ENCODE measurements at places on chromosomes 1 and 21.

DNA sequence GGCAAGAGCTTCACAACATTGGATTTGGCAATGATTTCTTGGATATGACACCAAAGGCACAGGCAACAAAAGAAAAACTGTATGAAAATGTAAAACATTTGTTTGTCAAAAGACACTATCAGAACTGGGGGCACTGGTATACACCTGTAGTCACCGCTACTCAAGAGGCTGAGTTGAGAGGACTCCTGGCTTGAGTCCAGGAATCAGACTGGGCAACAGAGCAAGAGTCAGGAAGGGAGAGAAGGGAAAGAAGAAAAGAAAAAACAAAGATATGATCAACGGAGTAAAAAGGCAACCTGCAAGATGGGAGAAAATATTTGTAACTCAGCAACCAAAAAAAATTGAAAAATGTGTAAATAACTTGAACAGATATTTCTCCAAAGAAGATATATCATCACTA lies 6.0 kb upstream of the TUT4 start:
- no peak for DNase-seq

GRCh38 chr1:86082183-86082582 lies 74.4 kb downstream of the COL24A1 start:
- no peak for DNase-seq

DNA sequence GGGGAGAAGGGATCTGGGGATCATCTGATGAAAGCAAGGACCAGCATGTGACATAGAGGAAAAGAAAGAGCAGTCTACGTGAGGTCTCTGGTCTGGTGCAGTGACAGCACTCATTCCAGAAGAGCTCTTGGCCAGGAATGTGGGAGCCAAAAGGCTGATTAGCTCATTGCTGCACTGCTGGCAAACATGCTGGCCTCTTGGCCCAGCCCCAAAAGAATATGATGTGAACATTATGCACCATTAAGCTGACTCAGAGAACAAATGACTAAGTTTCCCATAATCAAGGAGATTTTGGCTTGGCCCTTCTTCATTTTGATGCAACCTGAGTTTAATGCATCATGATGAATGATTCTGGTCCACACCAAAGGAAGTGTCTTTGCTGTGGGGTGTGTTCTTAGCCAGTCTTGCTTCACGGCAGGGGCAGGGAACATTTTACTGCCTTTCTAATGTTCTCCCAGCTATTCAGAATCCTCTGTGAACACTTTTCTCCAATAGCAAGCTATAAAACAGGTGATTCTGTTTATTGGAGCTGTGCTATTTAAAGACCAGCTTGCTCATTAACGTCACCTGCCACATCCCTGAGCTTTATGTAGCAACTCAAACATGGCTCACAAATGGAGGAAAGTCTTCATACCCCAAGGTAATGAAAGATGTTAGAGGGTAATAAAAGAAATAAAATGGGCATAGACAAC lies 55.1 kb downstream of the PCBP3 start:
- no peak for DNase-seq

GRCh38 chr1:214446772-214447556 lies 104.4 kb downstream of the PTPN14 start:
- DNase-seq, result no peak

DNA sequence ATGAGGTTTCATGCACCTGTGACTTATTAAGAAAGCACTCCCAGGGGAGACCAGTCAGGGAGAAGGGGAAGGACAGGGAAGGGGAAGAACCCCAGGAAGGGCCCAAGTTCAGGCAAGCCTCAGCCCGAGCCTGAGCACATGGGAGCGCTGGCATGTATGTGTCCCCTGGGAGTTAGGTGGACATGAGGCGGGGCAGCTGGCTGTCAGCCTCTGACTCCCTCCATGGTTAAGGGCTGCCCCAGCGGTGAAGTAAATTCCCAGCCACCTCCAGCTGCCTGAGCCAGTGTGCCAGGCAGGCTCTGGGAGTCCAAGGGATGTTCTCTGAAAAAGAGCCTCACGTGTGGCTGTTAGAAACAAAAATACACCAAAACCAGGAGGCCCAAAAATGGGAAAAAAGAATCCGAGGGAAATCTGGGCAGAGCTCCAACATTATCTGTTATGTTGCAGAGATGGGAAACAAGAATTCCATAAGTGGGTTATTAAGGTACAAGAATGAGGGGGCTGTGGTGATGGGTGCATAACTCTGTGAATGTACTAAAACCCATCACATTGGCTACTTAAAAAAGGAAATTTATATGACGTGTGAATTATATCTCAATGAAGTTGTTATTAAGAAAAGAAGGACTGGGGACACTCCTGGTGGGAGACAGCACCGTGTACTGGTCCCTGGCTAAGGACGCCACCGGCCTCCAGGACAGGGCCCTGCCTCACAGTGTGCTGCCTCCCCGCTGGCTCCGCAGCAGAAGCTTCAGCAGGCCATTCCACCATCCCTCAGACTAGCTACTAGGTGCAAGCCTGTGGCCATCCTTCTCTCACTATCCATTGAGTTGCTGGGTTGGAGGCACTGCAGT lies 18.7 kb downstream of the DMRTB1 start:
- DNase-seq, result no peak

- DNase-seq, result peak; percentile 39
These were observed 563 bp upstream of the NFIA start for GRCh38 chr1:61081686-61082310.

- DNase-seq, result no peak
These were observed 14.2 kb upstream of the AMIGO1 start for GRCh38 chr1:109523706-109524105.

DNA sequence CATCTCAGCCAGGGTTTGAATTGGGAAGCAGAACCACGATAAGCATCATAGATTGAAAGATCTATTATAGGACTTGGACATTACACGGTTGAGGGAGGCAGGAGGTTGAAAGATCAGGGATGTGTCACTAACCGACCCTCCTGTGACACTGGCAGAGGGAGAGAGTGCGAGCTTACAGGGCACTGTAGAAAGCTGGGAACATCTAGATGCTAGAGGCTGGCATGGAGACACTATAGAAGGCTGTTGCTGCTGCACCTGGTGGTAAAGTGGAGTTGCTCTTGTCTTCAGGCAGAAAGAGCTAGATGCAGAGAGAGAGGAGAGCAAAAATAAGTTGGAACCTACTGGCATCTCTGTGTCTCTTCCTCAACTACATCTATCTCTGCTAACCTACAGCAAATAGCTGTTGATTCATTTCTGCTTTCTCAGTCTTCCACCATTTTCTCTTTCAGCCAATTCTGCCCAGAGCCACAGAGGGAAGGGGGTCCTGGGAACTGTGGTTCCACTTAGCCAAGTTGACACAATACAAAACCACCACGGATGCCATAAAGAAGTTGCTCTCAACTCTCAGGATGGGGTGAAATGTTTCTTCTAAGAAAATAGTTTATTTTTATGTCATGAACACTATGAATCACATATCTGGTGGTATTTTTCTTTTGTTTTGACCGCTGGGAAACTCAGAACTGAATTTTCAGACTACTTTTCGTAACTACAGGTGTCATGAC lies 155.9 kb downstream of the ZNF281 start:
- DNase-seq, result no peak

GRCh38 chr1:50419192-50419906 lies 3.9 kb downstream of the DMRTA2 start:
- no peak for DNase-seq

DNA sequence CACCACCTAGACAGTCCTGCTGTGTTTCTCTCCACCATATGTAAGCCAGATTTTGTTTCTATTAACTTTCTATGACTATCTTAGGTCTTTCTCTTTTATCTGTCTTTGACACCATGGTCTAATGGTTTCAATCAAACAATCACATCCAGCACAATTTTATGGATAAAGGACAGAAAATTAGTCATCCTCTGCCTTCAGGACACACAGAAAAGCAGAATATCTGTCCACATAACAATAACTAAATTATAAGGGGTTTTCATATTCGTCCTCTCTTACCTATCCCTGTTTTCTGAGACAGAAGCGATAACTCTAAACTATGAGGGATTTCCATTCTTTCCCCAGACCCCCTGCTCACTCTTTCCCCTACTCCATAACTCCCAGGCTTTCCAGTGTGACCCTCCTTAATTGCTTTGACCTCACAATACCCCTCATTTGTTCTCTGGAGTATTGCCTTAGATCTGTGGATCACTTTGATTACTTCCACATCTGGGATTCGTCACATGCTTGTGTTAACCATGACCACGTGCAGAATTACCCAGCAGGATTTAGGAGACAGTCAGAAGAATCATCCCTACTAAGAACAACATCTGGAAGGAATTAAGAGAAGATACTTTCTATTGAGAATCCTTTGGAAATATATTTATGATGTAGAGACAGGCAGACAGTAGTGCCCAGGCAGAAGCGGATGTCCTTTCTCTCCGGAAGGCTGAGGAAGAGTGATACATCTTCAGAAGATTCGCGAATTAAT lies 108.2 kb upstream of the GREM2 start:
- no peak for DNase-seq

GRCh38 chr1:224292419-224292818 lies 37.6 kb downstream of the NVL start:
- no peak for DNase-seq

DNA sequence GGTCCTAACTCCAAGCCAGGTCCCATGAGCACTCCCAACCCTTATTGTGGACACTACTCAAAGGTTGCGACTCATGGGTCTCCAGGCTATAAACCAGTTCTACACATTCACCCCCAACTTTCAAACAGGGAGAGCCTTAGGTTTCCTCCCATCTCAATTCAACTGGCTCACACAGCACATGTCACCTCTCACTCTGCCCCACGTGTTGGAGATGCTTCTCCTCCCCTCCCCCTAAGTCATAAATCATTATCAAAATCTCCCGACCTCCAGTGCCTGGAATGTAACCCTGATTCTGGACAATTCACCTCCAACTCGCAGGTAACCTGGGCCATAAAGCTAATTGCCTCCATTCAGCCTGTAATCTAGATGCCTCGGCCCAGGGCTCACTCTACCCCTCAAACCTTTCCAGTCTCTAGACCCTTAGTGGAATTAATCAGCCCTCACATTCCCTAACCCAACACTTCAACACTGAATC lies 595 bp downstream of the AK2 start:
- no peak for DNase-seq

DNA sequence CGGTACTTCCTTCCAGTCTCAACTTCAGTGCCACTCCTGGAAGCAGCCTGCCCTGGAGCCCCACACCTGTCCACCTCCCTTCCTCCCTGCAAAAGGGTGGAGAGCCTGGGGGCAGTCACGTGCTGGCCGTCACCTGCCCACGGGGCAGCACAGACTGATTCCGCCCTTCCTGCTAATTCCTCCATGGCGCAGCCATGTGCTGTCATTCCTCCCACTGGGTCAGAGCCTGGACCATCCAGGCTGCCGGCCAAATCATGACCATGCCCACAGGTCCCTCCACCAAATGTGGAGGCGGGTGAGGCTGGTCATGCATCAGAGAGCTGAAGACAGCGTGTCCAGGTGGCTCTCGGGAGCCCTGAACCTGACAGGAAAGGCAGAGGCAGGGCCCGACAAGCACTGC lies 24.4 kb upstream of the GPR153 start:
- DNase-seq, result no peak

DNA sequence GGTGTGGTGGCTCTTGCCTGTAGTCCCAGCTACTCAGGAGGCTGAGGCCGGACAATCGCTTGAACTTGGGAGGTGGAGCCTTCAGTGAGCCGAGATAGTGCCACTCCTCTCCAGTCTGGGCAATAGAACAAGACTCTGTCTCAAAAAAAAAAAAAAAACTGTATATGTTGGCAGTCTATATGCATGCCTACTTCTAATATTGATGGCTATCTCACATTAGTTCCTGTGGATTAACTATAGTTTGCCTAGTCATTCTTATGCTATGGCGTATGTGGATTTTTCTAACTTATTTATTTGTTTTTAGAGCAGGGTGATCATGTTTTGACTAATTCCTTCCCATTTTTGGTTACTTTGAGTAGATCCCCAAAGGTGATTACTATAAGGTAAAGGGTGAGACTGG lies 9.4 kb downstream of the GSTM1 start:
- DNase-seq, result no peak

DNA sequence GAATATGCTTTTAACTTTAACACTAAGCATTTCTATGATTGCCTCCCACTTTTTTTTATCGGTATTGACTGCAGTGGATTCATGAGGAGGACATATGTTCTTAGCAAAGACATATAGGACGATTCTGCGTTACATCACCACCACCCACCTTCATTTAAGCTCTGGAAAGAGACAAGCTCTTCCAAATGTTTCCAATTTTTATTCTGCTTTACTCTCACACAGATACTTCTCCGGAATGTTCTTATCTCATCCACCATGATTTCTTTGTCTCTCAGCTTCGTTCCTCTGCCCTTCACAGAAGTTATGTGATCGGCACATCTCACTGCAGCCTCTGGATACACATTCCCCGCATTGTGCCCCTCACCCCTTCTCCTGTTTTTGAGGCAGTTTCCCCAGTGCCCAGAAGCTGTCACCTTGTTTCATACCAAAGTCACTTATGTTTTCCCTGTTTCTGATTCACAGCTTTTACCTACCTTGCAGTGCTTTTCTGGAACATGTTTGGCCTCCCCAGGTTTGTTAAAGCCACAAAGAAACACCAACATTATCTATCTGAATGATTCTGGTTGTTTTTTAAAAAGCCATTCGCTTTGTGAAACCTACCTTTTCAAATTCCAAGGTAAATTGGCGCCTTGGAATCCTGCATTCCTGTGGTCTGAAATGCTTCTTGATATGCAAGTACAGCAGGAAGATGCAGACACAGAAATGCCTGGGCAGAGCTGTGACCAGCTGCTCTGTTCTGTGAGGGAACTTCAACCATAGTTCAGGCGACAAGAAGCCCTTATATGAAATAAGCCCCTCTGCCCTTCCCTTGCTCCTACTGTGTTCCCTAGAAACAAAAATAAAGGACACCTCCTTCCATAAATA lies 1020.2 kb downstream of the TTLL7 start:
- DNase-seq, result no peak

DNA sequence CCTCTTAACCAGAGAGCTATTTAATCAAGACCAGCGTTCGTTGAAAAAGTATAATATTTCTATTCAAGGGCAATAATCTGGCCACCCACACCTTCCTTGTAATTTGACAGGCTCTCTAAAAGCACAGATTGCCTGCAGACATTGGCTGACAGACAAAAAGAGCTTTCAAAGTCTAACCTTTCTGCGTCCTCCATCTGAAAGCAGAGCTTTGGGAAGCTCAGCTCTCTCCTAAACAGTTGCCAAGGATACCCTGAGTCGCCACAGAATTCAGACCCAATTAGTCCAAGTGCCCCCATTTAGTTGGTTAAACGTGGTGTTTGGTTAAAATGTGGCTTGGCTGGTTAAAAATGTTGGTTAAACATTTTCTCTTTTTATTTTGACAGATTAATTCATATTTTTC lies 33.7 kb upstream of the PLA2G2C start:
- no peak for DNase-seq

DNA sequence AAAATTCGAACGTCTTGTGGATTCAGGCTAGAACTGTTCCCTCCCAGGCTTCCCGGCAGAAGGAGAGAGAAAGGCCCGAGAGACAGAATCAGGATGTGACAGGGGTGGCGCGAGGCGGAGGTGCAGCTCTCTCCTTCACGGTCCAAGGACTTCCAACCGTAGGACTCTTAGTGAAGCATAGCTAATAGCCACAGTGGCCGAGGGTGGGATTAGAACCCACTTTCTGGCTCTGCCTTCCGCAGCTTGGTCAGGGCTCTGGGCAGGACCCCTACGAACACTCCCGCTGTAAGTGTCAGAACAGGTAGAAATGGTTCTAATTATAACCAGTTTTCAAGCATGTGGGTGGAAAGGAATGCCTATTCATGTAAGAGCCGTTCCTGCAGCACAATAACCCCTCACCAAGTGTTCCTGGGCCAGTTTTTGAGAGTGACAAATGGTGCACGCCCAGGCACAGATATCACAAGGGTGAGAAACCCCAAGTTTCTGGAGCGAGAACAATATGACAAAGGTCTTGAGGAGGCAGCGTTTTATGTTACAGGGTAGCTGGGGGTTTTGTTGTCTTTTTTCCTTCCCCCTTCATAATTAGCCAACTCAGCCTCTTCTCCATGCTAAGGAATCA lies 86.4 kb downstream of the SYF2 start:
- DNase-seq, result no peak
